ENCODE measurements at places on chromosomes 1 and 21. TPM values are rescaled to one million over a fixed set of nuclear protein-coding genes. Genes with fewer than 3 reads are reported as not detected.

Gene S100A11
- 947 TPM for total RNA-seq

Gene AIRE
- not detected for total RNA-seq

Gene ANKRD34A
- 0.28 TPM for total RNA-seq

Gene SMCP
- total RNA-seq: not detected

Gene SLC35F3
- 0.56 TPM for total RNA-seq

Gene NPR1
- not detected for total RNA-seq

Gene FCRL5
- not detected for total RNA-seq

Gene DNM3
- total RNA-seq: 2.0 TPM

Gene CELA3B
- not detected for total RNA-seq

Gene HSF2BP
- 10.6 TPM for total RNA-seq

Gene SUSD4
- total RNA-seq: 3.2 TPM

Gene KLHDC7A
- total RNA-seq: 0.05 TPM

Gene SYPL2
- not detected for total RNA-seq

Gene EDARADD
- 6.8 TPM for total RNA-seq

Gene FPGT
- total RNA-seq: 13.6 TPM

Gene REG4
- not detected for total RNA-seq

Gene NUF2
- total RNA-seq: 14.9 TPM

Gene SNX7
- 22.2 TPM for total RNA-seq

Gene KIF21B
- 0.56 TPM for total RNA-seq

Gene PDPN
- 18.9 TPM for total RNA-seq

Gene LCE2A
- total RNA-seq: not detected

Gene FNBP1L
- 18.9 TPM for total RNA-seq

Gene C8B
- not detected for total RNA-seq

Gene KCNJ9
- total RNA-seq: not detected

Gene METTL18
- 7.4 TPM for total RNA-seq

Gene NTMT2
- total RNA-seq: not detected

Gene ERICH3
- total RNA-seq: not detected

Gene IBA57
- total RNA-seq: 1.8 TPM

Gene S100A9
- 5,057 TPM for total RNA-seq

Gene KIFAP3
- 14.3 TPM for total RNA-seq

Gene OVAAL
- not detected for total RNA-seq

Gene SPRR2E
- total RNA-seq: 5.4 TPM

Gene PGBD5
- 4.2 TPM for total RNA-seq

Gene EFNA4
- 25.0 TPM for total RNA-seq

Gene PKLR
- total RNA-seq: not detected

Gene CPT2
- total RNA-seq: 20.7 TPM

Data from airway epithelial cell (primary cell).